ENCODE measurements at places on chromosomes 7 and 10. TPM values are rescaled to one million over a fixed set of nuclear protein-coding genes. Genes with fewer than 3 reads are reported as not detected.

DNA sequence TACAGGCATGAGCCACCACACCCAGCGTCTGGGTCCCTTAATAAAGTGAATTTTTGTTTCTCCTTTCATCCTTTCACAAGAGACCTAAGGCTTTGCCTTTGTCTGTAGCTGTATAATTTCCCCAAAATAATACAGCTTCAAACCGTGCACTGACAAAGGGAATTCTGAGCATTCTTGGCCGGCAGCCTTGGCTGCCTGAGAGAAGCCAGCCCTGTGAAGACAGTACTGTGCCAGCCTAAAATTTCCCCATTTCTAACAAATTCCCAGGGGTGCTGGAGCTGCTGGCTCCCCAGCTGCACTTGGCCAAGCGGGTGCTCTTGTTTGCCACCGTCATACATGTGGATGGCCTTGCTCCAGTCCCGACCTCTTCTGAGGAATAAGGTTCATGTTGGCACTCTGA, 106.2 kb downstream of the ZMYND11 start:
- no peaks in the 10 kb centered on the region for H3K27me3 ChIP-seq
- no peaks in the 10 kb centered on the region for H3K36me3 ChIP-seq
- DNase-seq: no peak

GRCh38 chr7:2003931-2004812, 228.6 kb downstream of the MAD1L1 start:
- no peaks in the 10 kb centered on the region for H3K36me3 ChIP-seq
- H3K27me3 ChIP-seq: no peaks in the 10 kb centered on the region
- H3K4me1 ChIP-seq: peaks cover 11% of the 10 kb centered on the region
- DNase-seq: no peak
- no peak overlapping the region for H3K4me3 ChIP-seq
- H3K27ac ChIP-seq: no peak overlapping the region

DNA sequence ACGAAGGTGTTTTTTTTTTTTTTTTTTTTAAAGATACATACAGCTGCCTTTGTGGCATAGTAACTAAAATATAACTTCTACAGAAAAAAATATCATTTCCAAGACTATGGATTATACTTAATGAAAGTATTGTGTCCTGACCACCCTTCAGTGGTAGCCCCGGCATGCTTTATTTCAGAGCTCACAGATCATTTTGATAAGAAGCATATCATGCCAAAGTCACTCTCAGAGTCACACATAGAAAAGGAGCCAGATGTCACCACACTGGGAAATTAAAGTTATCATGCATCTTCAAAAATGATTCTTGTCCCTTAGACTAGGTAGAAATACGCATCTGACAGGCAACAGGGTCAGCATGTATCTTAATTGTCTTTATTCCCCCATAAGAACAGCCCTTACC, 3.0 kb downstream of the ADARB2 start:
- H3K27me3 ChIP-seq: no peaks in the 10 kb centered on the region
- no peaks in the 10 kb centered on the region for H3K4me1 ChIP-seq
- no peak overlapping the region for H3K4me3 ChIP-seq
- H3K36me3 ChIP-seq: no peaks in the 10 kb centered on the region
- H3K27ac ChIP-seq: no peak overlapping the region

Gene AP4M1
- 13.9 TPM for total RNA-seq

GRCh38 chr10:5811387-5811821, 1.8 kb downstream of the GDI2 start:
- peak; percentile 38 for DNase-seq
- H3K4me1 ChIP-seq: no peaks in the 10 kb centered on the region
- H3K27ac ChIP-seq: no peak overlapping the region
- H3K36me3 ChIP-seq: peaks cover 5% of the 10 kb centered on the region

GRCh38 chr10:46547541-46548497, 8.6 kb downstream of the GPRIN2 start:
- H3K27me3 ChIP-seq: no peaks in the 10 kb centered on the region
- H3K4me1 ChIP-seq: peaks cover 4% of the 10 kb centered on the region
- no peak overlapping the region for H3K27ac ChIP-seq
- no peaks in the 10 kb centered on the region for H3K36me3 ChIP-seq
- no peak overlapping the region for H3K4me3 ChIP-seq

Gene SMKR1
- not detected for total RNA-seq

- no peaks in the 10 kb centered on the region for H3K36me3 ChIP-seq
- DNase-seq: no peak
- H3K27ac ChIP-seq: no peak overlapping the region
- no peaks in the 10 kb centered on the region for H3K27me3 ChIP-seq
Observed at GRCh38 chr10:83862723-83863122, 276.6 kb upstream of the GHITM start.

GRCh38 chr10:96208271-96208670, 63.1 kb downstream of the BLNK start:
- H3K4me3 ChIP-seq: no peak overlapping the region
- DNase-seq: no peak
- no peaks in the 10 kb centered on the region for H3K4me1 ChIP-seq
- H3K27me3 ChIP-seq: no peaks in the 10 kb centered on the region

- H3K27me3 ChIP-seq: no peaks in the 10 kb centered on the region
- DNase-seq: peak; percentile 73
- peak overlapping the region; percentile 74 for H3K4me3 ChIP-seq
- H3K36me3 ChIP-seq: no peaks in the 10 kb centered on the region
- H3K4me1 ChIP-seq: peaks cover 7% of the 10 kb centered on the region
- peak overlapping the region; percentile 75 for H3K27ac ChIP-seq
Observed at GRCh38 chr10:103917302-103918052, 507 bp downstream of the STN1 start.

GRCh38 chr10:23363793-23364135, 19.2 kb upstream of the C10orf67 start:
- H3K27ac ChIP-seq: no peak overlapping the region
- no peaks in the 10 kb centered on the region for H3K36me3 ChIP-seq
- H3K27me3 ChIP-seq: no peaks in the 10 kb centered on the region
- no peak overlapping the region for H3K4me3 ChIP-seq
- peaks cover 16% of the 10 kb centered on the region for H3K4me1 ChIP-seq

DNA sequence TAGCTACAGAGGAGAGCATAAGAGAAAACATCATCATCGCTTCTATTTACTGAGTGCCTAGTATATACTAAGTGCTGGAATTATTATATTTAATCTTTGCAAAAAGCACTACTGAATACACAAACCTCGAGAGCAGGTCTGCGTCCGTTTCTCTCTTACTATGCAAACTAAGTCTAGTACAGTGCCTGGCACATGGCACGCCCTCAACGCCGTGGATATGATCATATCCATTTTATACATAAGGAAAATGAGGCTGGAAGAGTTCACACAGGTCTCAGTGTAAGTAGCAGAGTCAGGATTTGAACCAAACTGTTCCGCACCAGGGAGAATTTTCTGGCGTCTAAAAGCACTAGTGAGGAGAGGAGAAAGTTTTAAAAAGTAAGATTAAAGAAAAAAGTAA, 17.6 kb downstream of the MXI1 start:
- H3K36me3 ChIP-seq: no peaks in the 10 kb centered on the region
- H3K27me3 ChIP-seq: no peaks in the 10 kb centered on the region
- no peak overlapping the region for H3K27ac ChIP-seq
- DNase-seq: no peak

GRCh38 chr10:52621635-52622079, 150.9 kb downstream of the MBL2 start:
- H3K27ac ChIP-seq: no peak overlapping the region
- no peaks in the 10 kb centered on the region for H3K27me3 ChIP-seq
- no peak for DNase-seq
- H3K4me1 ChIP-seq: no peaks in the 10 kb centered on the region

GRCh38 chr7:69790977-69791724, 192.9 kb downstream of the AUTS2 start:
- no peak overlapping the region for H3K27ac ChIP-seq
- peaks cover 25% of the 10 kb centered on the region for H3K4me1 ChIP-seq
- no peak for DNase-seq
- no peaks in the 10 kb centered on the region for H3K36me3 ChIP-seq
- H3K4me3 ChIP-seq: no peak overlapping the region

Gene NUTM2A
- 0.30 TPM for total RNA-seq

Gene SLC18A2
- 0.10 TPM for total RNA-seq

DNA sequence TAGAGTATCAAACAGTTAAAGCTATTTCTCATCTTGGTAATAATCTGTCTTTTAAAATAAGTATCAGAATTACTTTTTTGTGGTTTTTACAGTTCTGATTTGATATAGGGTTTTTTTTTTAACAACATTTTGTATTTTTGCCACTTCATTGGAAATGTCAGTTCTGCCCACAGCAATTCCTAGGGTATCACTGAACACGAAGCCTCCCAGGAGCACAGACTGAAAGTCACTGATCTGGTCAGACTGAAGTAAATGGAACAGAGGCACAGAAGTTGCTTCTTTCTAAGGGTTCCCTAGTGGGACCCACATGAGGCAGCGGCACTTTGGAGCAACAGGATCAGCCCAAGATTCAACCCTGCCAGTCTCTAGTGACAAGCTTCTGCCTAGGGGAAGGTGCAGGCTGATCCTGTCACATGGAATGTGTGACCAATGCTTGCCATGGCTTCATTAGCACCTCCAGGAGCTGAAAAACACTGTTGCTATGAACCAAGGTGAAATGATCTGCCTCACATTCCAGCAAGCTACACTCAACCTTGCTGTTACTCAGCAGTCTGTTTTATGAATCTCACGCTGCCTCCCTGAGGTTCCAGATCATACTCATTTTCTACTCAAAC, 273.4 kb upstream of the CSTF2T start:
- no peaks in the 10 kb centered on the region for H3K36me3 ChIP-seq
- DNase-seq: no peak
- H3K4me1 ChIP-seq: no peaks in the 10 kb centered on the region
- H3K27me3 ChIP-seq: no peaks in the 10 kb centered on the region

GRCh38 chr7:102153599-102153946, 133.1 kb upstream of the SH2B2 start:
- no peak overlapping the region for H3K27ac ChIP-seq
- no peak for DNase-seq
- no peak overlapping the region for H3K4me3 ChIP-seq
- peaks cover 4% of the 10 kb centered on the region for H3K36me3 ChIP-seq
- H3K27me3 ChIP-seq: no peaks in the 10 kb centered on the region

Gene STK17A
- total RNA-seq: 4.5 TPM

Gene C10orf67
- total RNA-seq: 0.15 TPM

DNA sequence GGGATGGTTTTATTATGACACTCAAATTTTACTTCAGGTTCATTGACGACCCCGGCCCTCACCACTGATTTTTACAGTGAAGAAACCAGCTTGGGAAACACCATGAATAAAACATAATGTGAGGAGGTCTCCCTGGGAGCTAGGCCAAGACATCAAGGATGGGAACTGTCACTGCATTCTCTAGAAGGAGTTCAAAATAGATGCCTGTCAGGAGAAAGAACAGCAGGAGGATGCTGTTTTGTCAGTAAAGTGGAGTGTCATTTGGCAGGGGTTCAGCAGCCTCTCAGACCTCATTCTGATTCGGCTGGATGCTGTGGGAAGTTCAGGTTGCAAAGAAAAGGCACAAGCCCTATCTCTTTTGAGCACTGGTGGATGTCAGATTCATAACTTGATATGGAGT, 360.3 kb upstream of the C7orf33 start:
- no peaks in the 10 kb centered on the region for H3K27me3 ChIP-seq
- DNase-seq: no peak
- H3K27ac ChIP-seq: no peak overlapping the region
- H3K36me3 ChIP-seq: no peaks in the 10 kb centered on the region
- no peak overlapping the region for H3K4me3 ChIP-seq

DNA sequence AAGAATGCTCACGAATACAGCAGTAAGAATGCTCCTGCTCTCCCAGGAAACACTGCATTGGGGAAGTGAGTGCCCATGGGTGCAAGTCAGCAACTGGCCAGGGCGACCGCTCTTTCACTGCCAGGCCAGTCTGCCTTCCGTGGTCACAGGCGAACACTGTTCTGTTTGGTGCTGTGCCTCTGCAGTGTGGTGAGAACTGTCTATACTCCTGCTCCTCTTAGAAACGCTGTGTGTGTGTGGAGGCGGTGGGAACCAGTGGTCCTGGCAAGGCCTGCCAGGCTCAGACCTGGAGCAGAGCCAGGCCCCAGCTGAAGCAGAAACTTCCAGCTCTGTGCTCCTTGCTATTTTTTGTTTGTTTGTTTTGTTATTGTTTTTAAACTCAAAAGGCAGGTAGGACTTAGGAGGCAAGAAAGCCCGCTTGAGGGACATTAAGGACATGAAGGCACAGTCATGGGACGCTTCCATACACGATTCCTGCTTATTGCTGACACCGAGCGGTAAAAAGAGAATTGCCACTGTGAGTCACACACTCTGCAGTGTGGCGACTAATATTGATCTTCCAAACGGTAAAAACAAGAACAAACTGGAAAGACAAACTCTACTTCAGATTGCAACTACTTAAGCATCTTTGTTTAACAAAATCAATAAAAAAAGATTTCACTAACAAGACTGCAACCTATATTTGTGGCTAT, 430.8 kb downstream of the DNAJB6 start:
- H3K27me3 ChIP-seq: peaks cover 14% of the 10 kb centered on the region
- H3K36me3 ChIP-seq: no peaks in the 10 kb centered on the region

- H3K27me3 ChIP-seq: peaks cover 9% of the 10 kb centered on the region
- H3K27ac ChIP-seq: no peak overlapping the region
- H3K4me3 ChIP-seq: no peak overlapping the region
- no peak for DNase-seq
Observed at GRCh38 chr7:155524018-155524556, 22.3 kb downstream of the CNPY1 start.

GRCh38 chr10:116104210-116104932, 168.6 kb downstream of the GFRA1 start:
- H3K27ac ChIP-seq: no peak overlapping the region
- H3K4me1 ChIP-seq: peaks cover 4% of the 10 kb centered on the region
- no peaks in the 10 kb centered on the region for H3K27me3 ChIP-seq
- no peak for DNase-seq
- no peaks in the 10 kb centered on the region for H3K36me3 ChIP-seq
- no peak overlapping the region for H3K4me3 ChIP-seq

DNA sequence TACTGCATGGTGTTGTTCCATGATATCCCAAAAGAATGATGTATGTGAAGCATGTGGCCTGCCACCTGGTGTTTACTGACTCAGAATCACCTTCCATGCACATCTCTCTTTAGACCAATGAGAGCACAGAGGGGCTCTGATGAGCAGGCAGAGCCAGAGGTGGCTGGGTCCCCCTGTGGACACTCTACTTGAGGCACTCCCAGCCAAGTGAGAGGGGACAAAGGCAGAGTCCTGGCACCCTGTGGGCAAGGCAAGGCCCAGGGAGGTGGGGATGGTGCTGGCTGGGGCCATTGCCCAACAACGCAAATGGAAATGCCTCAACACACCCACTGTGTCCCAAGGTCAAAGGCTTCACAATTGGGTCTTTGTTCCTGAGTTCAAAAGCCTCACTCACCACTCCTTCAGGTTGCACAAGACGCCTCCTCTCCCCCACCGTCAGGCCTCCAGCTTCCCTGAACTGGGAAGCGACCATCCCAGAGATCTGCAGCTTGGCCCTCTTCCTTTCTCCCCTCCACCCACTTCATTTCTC, 164.6 kb downstream of the NEURL1 start:
- DNase-seq: no peak
- H3K4me1 ChIP-seq: no peaks in the 10 kb centered on the region
- no peaks in the 10 kb centered on the region for H3K27me3 ChIP-seq
- H3K27ac ChIP-seq: no peak overlapping the region
- H3K4me3 ChIP-seq: no peak overlapping the region

Gene COPS6
- total RNA-seq: 115 TPM

GRCh38 chr7:123023126-123023525, 27.6 kb upstream of the TAS2R16 start:
- H3K36me3 ChIP-seq: no peaks in the 10 kb centered on the region
- no peak overlapping the region for H3K27ac ChIP-seq
- H3K27me3 ChIP-seq: no peaks in the 10 kb centered on the region
- DNase-seq: no peak
- H3K4me3 ChIP-seq: no peak overlapping the region

Gene FAM25C
- total RNA-seq: not detected

Gene VSIR
- total RNA-seq: 2.6 TPM

GRCh38 chr7:74040101-74040790, 12.3 kb downstream of the ELN start:
- peaks cover 58% of the 10 kb centered on the region for H3K4me1 ChIP-seq
- H3K36me3 ChIP-seq: 0 out of 2 replicates have a peak, but pooled peaks cover 3% of the 10 kb centered on the region
- H3K27me3 ChIP-seq: no peaks in the 10 kb centered on the region
- peak overlapping the region; percentile 77 for H3K27ac ChIP-seq

Data from SJCRH30 (cell line).